Transverse colon (tissue), 4 donors: ENCODE measurements at places on chromosomes 12 and 14. TPM values are rescaled to one million over a fixed set of nuclear protein-coding genes. Genes with fewer than 3 reads are reported as not detected.

DNA sequence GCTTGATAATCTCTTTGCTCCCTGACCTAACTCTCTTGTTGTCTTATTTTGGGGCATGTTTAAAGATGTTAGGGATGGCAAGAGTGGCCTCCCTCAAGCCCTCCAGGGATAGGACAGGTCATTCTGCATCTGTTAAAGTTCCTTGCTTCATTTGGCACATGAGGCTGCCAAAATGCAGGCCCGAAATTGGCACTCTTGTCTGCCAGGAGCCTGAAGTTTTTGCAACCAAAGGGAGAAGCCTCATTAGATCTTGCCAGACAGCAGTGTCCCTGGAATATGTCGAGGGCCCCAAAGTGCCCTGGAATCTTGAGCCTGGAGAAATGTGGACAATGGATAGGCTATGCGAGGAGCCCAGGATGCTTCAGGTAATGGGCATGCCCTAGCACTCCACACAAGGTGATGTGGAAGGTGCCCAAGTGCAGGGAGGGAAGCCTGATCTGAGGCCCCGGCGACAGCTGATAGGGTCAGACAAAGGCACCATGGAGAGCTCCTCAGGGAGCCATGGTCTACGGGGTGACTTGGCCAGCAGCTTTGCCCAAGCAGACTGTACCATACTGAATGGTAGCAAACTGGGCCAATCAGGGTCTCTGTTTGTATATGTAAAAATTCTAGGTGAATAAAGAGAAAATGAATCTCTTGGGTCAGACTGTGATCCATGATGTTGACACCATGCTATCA is 173.0 kb upstream of the WSCD2 start:
- no peaks in the 10 kb centered on the region for H3K36me3 ChIP-seq
- H3K27ac ChIP-seq = peak overlapping the region; percentile 3
- H3K4me3 ChIP-seq = no peak overlapping the region

DNA sequence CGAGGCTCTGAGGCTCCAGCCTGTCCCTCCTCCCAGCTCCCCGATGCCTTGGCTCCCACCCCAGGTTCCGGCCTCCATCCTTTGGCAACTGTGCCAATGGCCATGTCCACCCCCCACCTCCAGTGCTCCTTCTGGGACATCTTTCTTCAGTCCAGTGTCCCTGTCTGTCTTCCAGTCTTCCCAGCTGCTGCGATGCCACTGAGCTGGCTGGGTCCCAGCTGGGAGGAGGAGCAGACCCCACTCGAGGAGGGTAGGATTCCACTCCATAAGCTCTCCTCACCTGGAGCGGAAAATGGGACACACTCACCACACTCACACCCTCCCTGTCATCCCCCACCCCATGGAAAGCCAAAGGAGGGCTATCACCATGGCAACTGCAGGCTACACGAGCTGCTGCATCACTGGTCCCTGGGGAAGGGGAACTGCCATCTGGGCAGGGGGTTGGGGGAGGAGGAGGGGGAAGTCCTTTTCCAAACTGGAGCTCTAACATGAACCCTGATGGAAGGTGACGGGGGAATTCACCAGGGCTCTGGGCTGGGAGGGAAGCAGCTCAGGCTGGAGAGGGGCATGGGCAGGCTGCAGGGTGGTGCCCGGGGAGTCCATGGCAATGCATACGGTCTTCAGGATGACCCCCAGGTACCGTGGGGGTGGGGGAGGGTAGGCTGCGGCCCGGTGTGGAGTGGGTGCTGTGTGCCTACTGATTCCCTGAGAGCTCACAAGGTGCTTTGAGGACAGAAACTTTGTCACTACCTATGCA is 94.3 kb downstream of the LRRC74A start:
- H3K4me1 ChIP-seq = peaks cover 36% of the 10 kb centered on the region
- peak overlapping the region; percentile 84 for H3K27ac ChIP-seq
- H3K36me3 ChIP-seq = no peaks in the 10 kb centered on the region
- DNase-seq = no peak
- H3K27me3 ChIP-seq = no peaks in the 10 kb centered on the region

Gene TESPA1
- 1.6 TPM for total RNA-seq

- no peaks in the 10 kb centered on the region for H3K4me1 ChIP-seq
- H3K36me3 ChIP-seq = no peaks in the 10 kb centered on the region
- no peak for DNase-seq
- no peak overlapping the region for H3K27ac ChIP-seq
- H3K4me3 ChIP-seq = no peak overlapping the region
These were observed 111.1 kb upstream of the SCAF11 start for GRCh38 chr12:46101485-46101869.

- no peak overlapping the region for H3K4me3 ChIP-seq
- H3K27ac ChIP-seq = peak overlapping the region; percentile 75
- DNase-seq = peak; percentile 87
- H3K4me1 ChIP-seq = peaks cover 29% of the 10 kb centered on the region
- no peaks in the 10 kb centered on the region for H3K36me3 ChIP-seq
- no peaks in the 10 kb centered on the region for H3K27me3 ChIP-seq
These were observed 3.4 kb upstream of the RNASE7 start for GRCh38 chr14:21038441-21039422.

DNA sequence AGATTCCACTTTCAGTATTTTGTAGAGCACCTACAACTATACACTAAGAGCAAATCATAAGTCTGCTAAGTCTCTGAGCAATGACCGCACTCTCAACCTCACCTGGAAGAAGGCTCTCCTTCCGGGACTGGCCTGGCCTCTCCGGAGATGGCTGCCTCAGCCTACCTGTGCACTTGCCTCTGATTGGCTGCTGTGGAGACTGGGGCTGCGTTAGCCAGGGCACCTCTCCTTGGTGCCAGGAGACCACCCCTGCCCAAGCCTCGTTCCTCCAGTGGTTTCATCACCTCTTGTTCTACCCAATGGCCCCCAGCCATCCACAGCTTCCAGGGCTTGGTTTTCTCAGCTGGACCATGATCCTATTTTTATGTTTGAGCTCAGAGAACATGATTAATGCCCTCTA is 64.7 kb upstream of the JDP2 start:
- H3K4me3 ChIP-seq = no peak overlapping the region
- no peak overlapping the region for H3K27ac ChIP-seq
- H3K4me1 ChIP-seq = no peaks in the 10 kb centered on the region
- DNase-seq = no peak
- no peaks in the 10 kb centered on the region for H3K36me3 ChIP-seq
- H3K27me3 ChIP-seq = no peaks in the 10 kb centered on the region

GRCh38 chr12:22796941-22797630 is 172.1 kb downstream of the ETNK1 start:
- no peaks in the 10 kb centered on the region for H3K4me1 ChIP-seq
- no peak overlapping the region for H3K4me3 ChIP-seq
- H3K36me3 ChIP-seq = no peaks in the 10 kb centered on the region
- no peak overlapping the region for H3K27ac ChIP-seq
- no peak for DNase-seq

- no peak for DNase-seq
- no peaks in the 10 kb centered on the region for H3K36me3 ChIP-seq
- H3K27ac ChIP-seq = peak overlapping the region; percentile 0
- no peak overlapping the region for H3K4me3 ChIP-seq
- no peaks in the 10 kb centered on the region for H3K27me3 ChIP-seq
These were observed 87.2 kb downstream of the DAAM1 start for GRCh38 chr14:59275668-59276067.

Gene ZBTB42
- 5.9 TPM for total RNA-seq

Gene KRT2
- total RNA-seq = not detected

Gene MBD6
- 155 TPM for total RNA-seq

GRCh38 chr12:71393625-71394024 is 46.0 kb upstream of the LGR5 start:
- no peak overlapping the region for H3K27ac ChIP-seq
- H3K4me3 ChIP-seq = no peak overlapping the region
- no peaks in the 10 kb centered on the region for H3K4me1 ChIP-seq
- no peaks in the 10 kb centered on the region for H3K27me3 ChIP-seq

DNA sequence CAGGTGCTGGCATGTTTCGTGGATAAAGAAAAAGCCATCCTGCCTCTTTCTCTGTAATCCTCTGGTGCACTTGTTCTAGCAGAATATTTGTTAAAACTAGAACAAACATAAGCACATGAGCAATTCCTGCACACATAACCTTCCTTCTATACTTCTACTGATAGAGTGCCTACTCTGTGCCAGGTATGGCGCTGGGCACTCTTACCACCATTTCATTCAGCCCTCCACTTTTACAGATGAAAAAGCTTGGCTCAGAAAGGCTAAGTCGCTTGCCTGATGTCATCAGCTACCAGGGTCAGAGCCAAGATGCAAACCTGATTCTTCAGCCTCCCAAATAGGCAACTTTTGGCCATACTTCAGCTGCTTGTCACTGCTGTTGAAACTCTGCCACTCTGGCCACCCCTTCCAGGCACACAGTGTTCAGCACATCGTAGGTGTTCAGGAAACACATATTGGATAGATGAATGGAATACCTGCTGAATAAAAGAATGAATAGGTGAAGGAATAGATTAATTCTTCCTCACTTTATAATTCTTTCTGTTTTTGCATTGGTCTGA is 10.0 kb upstream of the C14orf132 start:
- H3K4me1 ChIP-seq = no peaks in the 10 kb centered on the region
- H3K27me3 ChIP-seq = peaks cover 5% of the 10 kb centered on the region
- no peak overlapping the region for H3K27ac ChIP-seq

DNA sequence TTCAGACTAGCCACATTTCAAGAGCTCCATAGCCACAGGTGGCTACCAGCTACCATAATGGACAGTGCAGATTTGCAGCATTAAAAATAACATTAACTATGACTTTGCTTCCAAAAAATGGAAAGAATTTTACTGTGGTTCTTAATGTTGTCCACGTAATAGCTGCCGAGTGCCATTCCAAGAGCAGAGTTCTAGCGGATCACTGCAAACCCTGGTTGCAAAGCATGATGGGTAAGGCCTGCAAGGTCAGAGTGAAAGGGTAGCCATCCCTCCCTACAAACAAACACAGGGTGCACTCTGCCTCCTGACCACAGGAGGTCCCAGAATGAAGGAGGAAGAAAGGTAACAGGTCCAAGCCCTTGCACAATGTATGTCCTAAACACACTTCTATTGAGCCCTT is 157.6 kb downstream of the DPF3 start:
- H3K4me1 ChIP-seq = no peaks in the 10 kb centered on the region
- H3K4me3 ChIP-seq = no peak overlapping the region
- H3K36me3 ChIP-seq = no peaks in the 10 kb centered on the region
- no peaks in the 10 kb centered on the region for H3K27me3 ChIP-seq
